ENCODE measurements at places on chromosomes 2 and 18.

GRCh38 chr2:233258211-233258610, 6.7 kb downstream of the ATG16L1 start:
- no peak for DNase-seq

GRCh38 chr2:194539425-194539824, 1117.6 kb upstream of the SLC39A10 start:
- DNase-seq, result no peak

DNA sequence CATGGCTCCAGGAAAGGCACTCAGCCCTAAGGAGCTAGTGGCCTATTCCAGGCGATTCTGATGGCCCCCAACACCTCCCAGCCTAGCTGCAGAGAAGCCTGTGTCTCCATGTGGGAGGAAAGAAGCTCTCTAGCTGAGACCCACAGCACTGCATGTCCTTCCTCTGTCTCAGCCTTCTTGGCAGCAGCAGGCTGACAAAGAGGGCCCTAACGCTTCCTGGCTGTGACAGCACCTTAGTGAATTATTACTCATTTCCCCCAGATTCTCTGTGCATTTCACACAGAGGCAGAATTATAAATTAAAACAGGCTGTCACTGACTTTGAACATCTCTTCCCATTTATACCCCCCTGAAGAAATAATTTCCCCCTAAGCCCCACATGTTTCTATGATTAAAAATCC, 206.8 kb downstream of the CLIP4 start:
- DNase-seq, result no peak

DNA sequence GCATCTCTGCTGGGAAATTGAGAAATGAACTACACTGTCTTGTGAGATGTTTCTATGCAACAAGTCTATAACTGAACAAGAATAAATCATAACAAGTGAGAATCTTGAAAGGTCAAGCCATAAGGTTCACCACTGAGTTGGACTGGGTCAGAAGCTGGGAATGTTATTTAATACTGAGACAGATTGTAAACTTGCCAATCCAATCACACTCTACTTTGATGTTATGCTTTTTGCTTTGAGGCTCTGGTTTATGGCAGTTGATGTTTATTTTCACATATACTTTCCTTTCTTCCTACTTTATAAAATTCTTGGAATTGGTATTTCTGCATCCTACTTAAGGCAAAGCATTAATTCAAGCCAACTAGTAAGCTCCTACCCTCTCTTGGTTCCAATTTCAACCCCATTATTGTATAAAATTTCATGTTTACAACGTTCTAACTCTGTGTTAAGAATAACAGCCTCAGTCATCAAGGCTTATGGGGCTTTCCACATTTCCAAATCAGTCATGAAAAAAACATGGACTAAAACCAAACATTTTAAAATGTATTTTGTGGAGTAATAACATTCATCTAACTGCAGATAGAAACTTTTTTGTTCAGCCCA, 533.4 kb downstream of the NYAP2 start:
- no peak for DNase-seq

GRCh38 chr18:9827211-9827792, 58.5 kb upstream of the TXNDC2 start:
- DNase-seq, result no peak

DNA sequence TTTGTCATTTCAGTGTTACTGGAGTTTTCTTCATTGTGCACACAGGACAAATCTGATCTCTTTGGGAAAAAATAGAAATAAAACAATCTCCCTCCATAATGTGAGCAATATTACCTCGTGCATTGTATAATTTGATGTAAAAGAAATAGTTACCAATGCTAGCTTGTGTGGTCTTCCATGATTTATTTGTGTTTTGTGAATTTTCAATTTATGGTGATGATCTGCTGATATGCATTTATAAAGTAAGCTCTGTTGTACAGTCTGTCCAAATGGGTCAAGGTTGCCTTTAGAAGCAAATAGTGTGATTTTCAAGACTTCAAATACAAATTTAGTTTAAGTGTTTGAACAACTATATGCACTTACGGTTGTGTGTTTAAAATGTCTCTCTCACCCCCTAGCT, 50.9 kb downstream of the STAT1 start:
- DNase-seq, result no peak

DNA sequence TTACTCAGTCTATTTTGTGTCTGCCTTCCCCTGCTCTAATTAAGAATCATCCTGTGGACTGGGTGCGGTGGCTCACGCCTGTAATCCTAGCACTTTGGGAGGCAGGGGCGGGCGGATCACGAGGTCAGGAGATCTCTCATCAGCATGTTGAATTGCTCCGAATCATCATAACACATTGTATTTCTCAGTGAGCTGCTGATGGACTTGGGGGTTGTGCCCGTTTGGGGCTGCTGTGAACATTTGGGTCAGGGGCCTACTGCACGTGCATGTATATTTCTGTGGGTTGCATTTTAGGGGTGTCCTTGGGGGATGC, 84.4 kb downstream of the ARHGEF4 start:
- DNase-seq, result no peak

GRCh38 chr2:11314487-11314886, 29.9 kb downstream of the ROCK2 start:
- DNase-seq, result no peak

DNA sequence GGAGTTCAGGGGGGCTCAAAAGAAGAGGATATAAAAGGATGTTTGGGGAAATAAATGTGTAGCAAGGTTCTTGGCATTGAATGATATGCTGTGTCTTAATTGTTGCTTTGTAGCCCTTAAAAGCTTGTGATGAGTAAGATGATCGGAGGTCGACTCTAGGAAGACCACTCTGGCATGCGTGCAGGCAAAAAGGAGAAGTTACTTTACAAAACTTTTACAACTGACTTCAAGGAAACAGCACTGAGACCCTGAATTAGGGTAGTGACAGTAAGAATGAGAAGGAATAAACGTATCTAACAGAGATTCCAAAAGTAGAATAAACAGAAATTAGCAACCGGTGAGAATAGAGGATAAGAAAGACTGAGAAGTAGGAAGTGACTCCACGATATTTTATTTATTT, 228.7 kb upstream of the TANK start:
- DNase-seq, result no peak

DNA sequence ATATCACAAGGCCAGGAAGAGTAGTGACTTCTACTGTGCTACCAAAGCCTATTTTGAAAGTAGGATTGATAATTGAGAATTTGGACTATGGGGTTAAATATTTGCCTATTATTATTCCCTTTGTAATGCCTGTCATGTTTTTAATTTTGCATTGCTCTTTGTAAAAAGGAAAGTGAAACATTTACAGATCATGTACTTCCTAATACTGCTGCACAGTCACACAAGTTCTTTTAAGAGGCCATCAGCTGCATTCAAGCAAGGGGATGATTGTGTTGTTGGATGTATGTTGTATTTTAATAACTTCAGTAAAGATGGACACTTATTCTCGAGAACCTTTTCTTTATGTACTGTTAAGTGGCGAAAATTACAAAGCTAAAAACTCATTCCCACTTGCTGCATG, 70.1 kb downstream of the PLEKHA3 start:
- DNase-seq, result no peak

DNA sequence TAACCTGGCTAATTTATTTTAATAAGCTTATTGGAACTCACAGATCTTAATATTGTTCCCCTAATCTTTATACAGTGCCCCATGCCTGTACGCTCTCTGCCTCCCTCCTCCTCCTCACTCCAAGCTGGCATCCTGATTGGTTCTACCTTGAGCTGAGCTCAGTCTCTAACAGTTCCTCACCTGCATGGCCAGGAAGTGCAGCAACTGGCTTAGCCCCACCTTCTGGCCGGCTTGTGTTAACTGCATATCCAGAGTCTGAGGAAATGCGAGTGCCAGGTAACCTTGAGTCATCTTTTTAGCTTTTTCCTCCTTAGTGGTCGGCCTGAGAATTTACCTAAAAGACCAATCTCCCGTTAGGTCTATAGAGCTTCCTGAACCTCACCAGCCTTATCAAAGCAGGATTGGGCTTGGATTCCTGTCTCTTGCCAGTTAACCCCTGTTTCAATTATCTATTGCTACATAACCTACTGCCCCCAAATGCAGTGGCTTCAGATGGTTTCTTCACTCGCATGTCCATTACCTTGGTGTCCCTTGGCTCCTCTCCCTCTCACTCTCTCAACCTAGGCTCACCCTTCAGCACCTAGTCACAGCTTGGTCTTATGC, 89.5 kb upstream of the STK39 start:
- DNase-seq, result peak; percentile 33

DNA sequence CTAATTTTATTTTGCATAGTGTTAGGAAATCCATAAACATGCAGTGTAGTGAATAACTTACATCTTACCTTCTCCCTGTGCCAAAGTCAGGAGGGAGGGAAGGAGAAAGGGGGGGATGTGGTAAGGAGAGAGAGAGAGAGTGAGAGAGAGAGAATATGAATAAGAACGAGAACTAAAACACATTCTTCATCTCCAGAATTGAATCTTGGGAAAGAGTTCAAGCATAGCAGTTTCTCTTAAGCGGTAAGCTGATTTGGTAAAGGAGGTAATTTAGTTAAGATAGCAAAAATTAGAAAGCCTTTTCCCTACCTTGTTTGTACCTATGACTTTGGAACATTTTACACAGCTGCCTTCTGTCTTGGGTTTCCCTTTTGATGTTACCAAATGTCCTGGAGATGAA, 15.7 kb downstream of the ERMN start:
- DNase-seq, result no peak

GRCh38 chr2:197296835-197297234, 13.7 kb downstream of the ANKRD44 start:
- no peak for DNase-seq
